ENCODE measurements at places on chromosomes 16 and 17.

DNA sequence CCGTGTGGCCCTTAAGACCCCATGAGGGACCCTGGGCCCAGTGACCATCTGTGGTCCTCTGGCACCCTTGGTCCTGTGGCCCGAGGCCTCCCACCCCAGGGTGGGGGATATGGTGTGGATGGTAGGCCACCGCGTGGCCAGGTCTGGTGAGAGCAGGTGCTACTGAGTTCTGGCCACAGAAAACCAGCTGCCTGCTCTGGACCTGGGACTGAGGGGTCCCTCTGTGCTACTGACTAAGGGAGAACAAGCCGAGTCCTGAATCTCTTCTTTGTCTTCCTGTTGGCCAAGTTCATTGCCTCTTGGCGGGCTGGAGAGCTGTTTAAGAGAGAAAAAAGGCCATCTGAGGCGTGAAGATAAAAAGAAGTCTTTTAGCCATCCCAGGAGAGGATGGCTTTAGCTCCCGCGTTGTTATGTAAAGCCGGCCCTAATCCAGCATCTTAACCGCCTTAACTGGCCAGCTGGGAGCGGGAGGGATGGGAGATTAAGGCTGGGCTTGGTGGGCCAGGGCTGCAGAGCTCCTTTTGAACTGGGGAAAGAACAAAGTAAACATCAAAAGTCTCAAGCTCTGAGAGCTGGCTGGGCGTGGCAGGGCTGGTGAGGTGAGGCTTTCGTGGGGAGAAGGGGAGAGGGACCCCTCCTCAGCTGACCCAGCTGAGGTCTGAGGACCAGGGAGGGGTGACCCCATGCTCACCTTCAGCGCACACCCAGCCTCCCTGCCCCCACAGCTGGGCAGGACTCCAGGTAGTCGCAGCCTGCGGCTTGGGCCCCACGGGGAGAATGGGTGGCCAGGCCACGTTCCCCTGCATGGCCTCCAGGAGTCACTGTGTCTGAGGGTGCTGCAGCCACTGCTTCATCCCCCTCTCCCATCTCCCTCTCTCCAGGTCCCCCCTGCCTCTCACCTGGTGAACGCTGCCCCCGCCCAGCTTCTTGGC is 62.4 kb downstream of the NKD1 start:
- H3K27me3 ChIP-seq: no peaks in the 10 kb centered on the region
- no peaks in the 10 kb centered on the region for H3K36me3 ChIP-seq
- no peak for DNase-seq
- no peak overlapping the region for H3K4me3 ChIP-seq
- peak overlapping the region; percentile 94 for H3K27ac ChIP-seq

GRCh38 chr17:83203073-83203471 is 123.7 kb downstream of the METRNL start:
- no peaks in the 10 kb centered on the region for H3K36me3 ChIP-seq
- no peaks in the 10 kb centered on the region for H3K4me1 ChIP-seq
- DNase-seq: peak; percentile 88
- H3K4me3 ChIP-seq: no peak overlapping the region
- peak overlapping the region; percentile 62 for H3K27ac ChIP-seq

GRCh38 chr16:30958175-30959079 is 873 bp downstream of the SETD1A start:
- no peaks in the 10 kb centered on the region for H3K27me3 ChIP-seq
- H3K27ac ChIP-seq: peak overlapping the region; percentile 96
- DNase-seq: no peak
- H3K36me3 ChIP-seq: peaks cover 47% of the 10 kb centered on the region
- H3K4me3 ChIP-seq: peak overlapping the region; percentile 81
- H3K4me1 ChIP-seq: peaks cover 25% of the 10 kb centered on the region

DNA sequence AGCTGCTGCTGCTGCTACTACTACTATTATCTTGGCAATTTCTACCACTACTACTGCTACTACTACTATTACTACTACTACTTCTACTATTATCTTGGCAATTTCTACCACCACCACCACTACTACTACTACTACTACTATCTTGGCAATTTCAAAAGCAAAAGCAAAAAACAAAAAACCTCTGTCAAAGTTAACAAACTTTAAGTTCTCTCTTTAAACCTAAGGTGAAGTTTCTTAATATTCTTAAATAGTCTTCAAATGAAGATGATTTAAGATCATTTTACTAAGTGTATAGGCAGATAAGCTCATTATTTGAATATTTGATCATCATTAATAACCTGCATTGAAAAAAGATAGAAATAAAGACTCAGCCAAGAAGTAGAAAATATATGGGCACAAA is 118.5 kb downstream of the BRIP1 start:
- no peak overlapping the region for H3K27ac ChIP-seq
- H3K36me3 ChIP-seq: no peaks in the 10 kb centered on the region
- no peaks in the 10 kb centered on the region for H3K4me1 ChIP-seq
- H3K4me3 ChIP-seq: no peak overlapping the region
- DNase-seq: no peak

DNA sequence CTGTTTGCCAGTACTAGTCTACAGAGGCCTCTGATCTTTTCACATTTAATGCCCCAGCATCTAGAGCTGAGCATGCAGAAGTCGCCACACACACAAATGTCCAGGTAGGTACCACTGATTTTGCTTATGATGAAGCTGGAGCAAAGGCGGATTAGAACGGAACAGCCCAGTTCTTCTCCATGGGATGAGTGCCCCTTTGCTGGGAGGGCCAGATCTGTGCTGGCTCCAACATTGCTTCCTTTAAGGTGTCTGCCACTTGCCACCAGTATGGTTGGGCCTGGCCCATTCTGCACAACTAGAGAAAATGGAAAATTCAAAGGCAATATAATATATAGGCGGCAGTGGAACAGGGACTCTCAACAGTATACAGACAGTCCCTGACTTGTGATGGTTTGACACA is 2.2 kb upstream of the MNT start:
- H3K27ac ChIP-seq: peak overlapping the region; percentile 99
- DNase-seq: no peak
- H3K27me3 ChIP-seq: no peaks in the 10 kb centered on the region
- H3K4me3 ChIP-seq: no peak overlapping the region

- no peak for DNase-seq
- no peak overlapping the region for H3K4me3 ChIP-seq
- no peak overlapping the region for H3K27ac ChIP-seq
- H3K4me1 ChIP-seq: peaks cover 18% of the 10 kb centered on the region
- H3K27me3 ChIP-seq: no peaks in the 10 kb centered on the region
Observed at GRCh38 chr16:86378831-86379504, 131.4 kb upstream of the FOXF1 start.

DNA sequence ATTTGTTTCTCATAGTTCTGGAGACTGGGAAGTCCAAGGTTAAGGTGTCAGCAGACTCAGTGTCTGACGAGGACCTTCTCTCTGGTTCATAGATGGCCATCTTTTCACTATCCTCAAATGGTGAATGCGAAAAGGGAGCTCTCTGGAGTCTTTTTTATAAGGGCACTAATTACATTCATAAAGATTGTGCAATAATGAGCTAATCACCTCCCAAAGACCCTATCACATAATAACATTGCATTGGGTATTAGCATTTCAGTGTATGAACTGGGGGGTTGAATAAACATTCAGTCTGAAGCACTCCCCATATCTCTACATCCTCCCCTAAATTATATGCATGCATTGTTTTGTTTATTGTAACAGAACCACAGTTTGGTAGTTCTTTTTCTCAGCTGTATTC is 1086.5 kb downstream of the CDH11 start:
- no peak overlapping the region for H3K27ac ChIP-seq
- no peak for DNase-seq
- no peaks in the 10 kb centered on the region for H3K27me3 ChIP-seq

DNA sequence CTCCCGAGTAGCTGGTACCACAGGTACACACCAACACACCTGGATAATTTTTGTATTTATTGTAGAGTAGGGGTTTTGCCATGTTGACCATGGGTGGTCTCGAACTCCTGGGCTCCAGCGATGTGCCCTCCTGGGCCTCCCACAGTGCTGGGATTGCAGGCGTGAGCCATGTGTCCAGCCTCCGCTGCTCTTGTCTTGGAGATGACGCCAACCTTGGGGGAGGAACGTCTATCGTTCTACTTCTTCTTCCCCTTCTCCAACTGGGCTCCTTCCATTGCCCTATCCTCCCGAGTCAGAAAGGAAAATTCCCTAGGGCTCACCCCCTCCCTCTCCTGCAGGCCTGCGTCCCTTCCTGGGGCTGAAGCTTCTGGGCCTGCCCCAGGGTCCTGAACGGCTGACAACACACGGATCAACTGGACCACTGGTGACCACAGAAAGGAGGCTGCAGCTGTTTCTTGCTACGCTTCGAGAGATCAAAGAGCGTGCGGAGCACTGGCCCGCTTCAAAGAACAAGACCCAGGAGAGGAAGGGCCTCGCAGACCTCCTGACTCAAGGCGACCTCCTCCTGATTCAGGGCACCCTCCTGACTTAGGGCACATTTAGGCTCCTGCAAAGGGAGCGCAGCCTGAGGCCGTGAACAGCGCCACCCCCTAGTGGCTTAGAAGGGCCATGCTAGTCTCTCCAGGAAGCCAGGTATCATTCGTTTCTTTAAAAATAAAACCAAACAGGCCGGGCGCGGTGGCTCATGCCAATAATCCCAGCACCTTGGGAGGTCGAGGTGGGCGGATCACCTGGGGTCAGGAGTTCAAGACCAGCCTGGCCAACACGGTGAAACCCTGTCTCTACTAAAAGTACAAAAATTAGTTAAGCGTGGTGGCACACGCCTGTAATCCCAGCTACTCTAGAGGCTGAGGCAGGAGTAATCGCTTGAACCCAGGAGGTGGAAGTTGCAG is 48.5 kb upstream of the HELZ start:
- DNase-seq: peak; percentile 76
- no peaks in the 10 kb centered on the region for H3K4me1 ChIP-seq
- no peaks in the 10 kb centered on the region for H3K27me3 ChIP-seq
- H3K4me3 ChIP-seq: no peak overlapping the region

- DNase-seq: peak; percentile 29
- H3K27ac ChIP-seq: no peak overlapping the region
- peaks cover 32% of the 10 kb centered on the region for H3K36me3 ChIP-seq
- H3K4me3 ChIP-seq: no peak overlapping the region
- H3K4me1 ChIP-seq: peaks cover 13% of the 10 kb centered on the region
- H3K27me3 ChIP-seq: no peaks in the 10 kb centered on the region
Observed at GRCh38 chr16:8623634-8624033, 2.1 kb downstream of the METTL22 start.

DNA sequence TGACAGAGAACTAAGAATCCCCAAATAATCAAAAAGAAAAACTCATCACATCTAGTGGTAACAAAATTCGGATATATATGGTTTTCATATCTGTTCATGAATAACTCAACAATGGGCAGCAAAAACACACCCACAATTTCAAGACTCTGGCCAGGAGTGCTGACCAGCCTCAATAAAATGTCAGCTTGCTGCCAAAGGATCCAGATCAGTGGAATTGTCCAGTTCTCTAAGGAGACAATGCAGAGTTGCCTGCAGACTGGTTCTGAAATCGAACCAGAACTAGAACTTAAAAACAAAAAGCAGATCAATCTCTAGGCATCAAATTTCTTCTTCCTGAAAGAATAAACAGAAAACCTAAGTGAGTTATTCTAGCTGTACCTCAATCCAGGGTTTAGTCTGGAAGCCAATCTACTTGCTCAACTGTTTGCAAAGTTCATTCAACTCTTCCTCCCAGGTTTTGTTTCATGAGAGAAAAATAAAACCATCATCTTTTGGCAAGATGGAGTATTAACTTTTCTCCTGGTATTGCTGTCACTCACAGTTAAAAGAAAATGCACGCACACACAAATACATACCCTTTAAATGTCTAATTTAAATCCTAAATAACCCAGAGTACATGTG is 61.0 kb downstream of the CFDP1 start:
- no peaks in the 10 kb centered on the region for H3K27me3 ChIP-seq
- peaks cover 11% of the 10 kb centered on the region for H3K4me1 ChIP-seq
- H3K27ac ChIP-seq: peak overlapping the region; percentile 5
- peaks cover 9% of the 10 kb centered on the region for H3K36me3 ChIP-seq

DNA sequence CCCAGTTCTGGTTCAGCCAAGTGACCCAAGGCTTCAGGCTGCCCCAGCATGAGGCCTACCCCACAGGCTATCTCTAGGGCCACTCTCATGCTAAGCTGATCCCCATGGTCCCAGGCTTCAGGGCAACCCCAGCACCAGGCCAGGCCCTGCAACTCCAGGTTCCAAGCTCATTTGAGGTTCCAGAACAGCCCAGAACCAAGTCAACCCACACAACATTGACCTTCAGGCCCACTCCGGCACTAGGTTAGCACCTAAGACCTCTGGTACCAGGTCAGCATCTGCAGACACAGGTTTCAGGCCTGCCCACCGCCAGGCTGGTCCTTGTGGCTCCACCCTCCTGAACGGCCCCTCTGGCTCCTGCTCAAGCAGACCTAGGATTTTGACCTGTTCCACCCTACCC is 421.2 kb downstream of the CDH11 start:
- no peaks in the 10 kb centered on the region for H3K36me3 ChIP-seq
- peak; percentile 63 for DNase-seq
- H3K27ac ChIP-seq: no peak overlapping the region
- H3K4me1 ChIP-seq: no peaks in the 10 kb centered on the region

GRCh38 chr16:12462426-12463280 is 341.0 kb downstream of the CPPED1 start:
- no peak for DNase-seq
- no peak overlapping the region for H3K27ac ChIP-seq
- H3K36me3 ChIP-seq: no peaks in the 10 kb centered on the region
- H3K4me3 ChIP-seq: no peak overlapping the region

GRCh38 chr16:51276336-51276735 is 125.3 kb upstream of the SALL1 start:
- H3K4me1 ChIP-seq: no peaks in the 10 kb centered on the region
- no peak overlapping the region for H3K4me3 ChIP-seq
- H3K27ac ChIP-seq: no peak overlapping the region
- no peaks in the 10 kb centered on the region for H3K36me3 ChIP-seq

DNA sequence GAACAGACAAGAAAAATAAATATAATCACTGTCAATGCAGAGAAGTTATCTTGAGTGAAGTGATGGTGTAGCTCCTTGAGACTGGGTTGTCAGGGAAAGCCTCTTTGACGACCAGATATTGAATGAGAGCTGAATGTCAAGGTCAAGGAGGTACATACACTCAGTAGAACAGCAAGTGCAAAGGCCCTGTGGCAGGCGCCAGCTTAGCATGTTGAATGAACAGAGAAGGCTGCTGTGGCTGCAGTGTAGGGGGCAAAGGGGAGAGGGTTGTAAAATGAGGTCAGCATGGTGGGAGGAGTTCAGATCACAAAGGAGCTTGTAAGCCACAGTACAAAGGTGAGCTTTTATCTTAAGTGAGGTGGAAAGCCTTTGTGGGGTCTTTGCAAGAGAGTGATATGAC is 111.5 kb downstream of the ZFHX3 start:
- no peaks in the 10 kb centered on the region for H3K27me3 ChIP-seq
- no peak overlapping the region for H3K4me3 ChIP-seq

All from sigmoid colon (tissue), 7 donors.